ENCODE measurements at places on chromosomes 1 and 21.

- no peak for DNase-seq
Observed at GRCh38 chr1:178552856-178553255, 39.9 kb downstream of the TEX35 start.

DNA sequence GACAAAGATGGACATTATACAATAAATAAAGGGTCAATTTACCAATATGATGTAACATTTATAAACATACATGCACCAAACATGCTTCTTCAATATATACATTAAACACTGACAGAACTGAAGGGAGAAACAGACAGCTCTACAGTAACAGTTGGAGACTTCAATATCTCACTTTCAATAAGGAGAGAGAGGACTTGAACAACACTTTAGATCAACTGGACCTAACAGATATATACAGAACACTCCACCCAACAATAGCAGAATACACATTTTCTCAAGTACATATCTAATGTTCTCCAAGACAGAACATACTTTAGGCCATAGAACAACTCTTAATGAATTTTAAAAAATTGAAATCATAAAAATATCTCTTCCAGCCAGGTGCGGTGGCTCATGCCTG, 50.6 kb upstream of the TTC39A start:
- no peak for DNase-seq

GRCh38 chr1:59560807-59561450, 253.8 kb upstream of the HOOK1 start:
- no peak for DNase-seq

DNA sequence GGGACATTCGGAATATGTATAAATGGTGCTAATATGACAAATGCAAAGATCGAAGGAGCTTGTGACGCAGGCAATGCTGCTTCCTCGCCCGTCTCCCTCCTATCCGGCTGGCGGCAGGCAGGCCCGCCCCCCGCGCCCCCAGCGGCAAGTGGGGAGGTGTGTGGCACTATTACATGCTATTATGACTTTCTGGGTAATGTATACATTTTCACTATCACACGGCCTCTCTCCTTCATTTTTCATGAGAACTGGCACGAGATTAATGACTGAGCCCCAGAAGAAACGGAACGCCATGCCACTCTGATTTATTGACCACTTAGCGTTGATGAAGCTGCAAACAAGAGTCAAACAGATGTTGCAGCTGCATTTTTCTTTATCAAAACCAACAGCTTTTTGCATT, 138.9 kb upstream of the VAMP3 start:
- DNase-seq = no peak

GRCh38 chr1:170806961-170807360, 128.4 kb upstream of the MROH9 start:
- DNase-seq = no peak

DNA sequence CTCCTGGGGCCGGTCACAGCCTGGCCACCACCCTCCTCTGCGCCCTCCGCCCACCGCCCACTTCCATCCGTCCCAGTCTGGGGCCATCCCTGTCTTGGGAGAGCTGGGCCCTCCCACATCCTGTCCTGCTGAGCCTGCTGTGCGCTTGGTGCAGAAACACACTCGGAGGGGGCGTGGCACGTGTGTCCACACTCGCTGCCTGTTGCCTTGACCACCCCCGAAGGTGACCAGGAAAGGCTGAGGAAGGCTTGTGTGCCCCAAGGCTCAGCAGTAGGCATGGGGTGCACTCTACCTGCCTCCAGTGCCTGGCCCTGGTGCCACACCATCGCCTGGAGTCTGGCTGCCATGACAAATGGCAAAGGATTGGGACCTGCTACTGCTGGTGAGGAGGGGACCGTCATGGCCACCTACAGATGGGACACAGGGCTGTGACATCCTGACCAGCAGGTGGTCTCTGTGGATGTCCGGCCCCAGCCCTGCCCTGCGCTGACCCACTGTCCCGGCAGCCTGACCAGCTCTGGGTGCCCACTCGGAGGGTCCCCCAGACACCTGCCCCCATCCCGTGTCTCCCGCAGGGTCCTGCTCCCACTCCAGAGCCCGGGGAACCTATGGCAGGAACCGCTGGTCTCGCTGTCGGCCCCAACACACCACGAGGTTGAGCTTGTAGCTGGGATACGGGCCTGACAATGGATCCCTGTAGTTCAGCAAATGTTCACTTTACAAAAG, 23.2 kb upstream of the PTTG1IP start:
- DNase-seq = no peak

DNA sequence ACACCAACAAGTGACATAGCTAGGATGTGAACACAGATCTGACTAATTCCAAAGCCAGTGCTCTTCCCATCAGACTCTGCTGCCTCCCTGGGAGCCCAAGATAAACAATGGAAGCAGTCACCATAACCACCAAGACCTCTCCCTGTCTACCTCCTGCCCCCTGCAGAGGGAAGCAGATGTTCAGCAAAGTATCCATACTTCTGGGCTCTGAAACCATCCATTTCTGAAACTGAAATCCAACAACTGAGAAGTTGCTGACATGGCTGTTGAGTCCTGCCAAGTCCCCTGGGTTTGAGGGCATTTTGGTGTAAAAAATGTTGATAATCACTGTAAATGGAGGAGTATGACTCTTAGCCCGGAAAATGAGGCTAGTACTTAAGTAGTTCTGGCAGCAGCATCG, 102.1 kb downstream of the TYW3 start:
- no peak for DNase-seq
